ENCODE measurements at places on chromosomes 4 and X. TPM values are rescaled to one million over a fixed set of nuclear protein-coding genes. Genes with fewer than 3 reads are reported as not detected.

Gene WAS
- 1.1 TPM for total RNA-seq

Gene TMSB15B
- total RNA-seq, result 6.3 TPM

Gene STBD1
- 7.2 TPM for total RNA-seq

Gene COL25A1
- 10.5 TPM for total RNA-seq

Gene PABPC1L2B
- total RNA-seq, result not detected

DNA sequence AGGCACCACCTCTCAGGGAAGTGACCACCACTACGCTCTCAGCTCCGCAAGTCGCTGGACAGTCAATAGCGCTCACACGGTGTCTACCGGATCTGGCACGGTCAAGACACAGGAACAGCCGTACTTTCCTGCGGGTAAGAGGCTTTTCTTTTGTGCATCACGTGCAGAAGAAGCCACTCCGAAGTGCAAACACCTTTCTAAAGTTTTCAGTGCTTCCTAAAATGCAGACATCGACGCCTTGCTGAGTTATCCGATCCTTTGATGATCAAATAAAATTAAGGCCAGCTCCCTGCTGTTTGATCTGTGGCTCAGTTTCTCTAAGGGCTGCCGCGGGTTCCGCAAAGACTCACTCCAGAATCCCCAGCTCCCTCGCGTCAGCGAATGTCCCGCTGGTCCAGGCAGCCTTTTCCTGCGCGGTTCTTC, 71.8 kb downstream of the FBXO8 start:
- peak overlapping the region; percentile 17 for H3K4me3 ChIP-seq
- DNase-seq, result no peak
- H3K27me3 ChIP-seq, result peaks cover 72% of the 10 kb centered on the region
- no peaks in the 10 kb centered on the region for H3K36me3 ChIP-seq
- H3K27ac ChIP-seq, result no peak overlapping the region

- H3K36me3 ChIP-seq, result no peaks in the 10 kb centered on the region
- peak; percentile 83 for DNase-seq
- peak overlapping the region; percentile 63 for H3K27ac ChIP-seq
- H3K4me1 ChIP-seq, result peaks cover 15% of the 10 kb centered on the region
- H3K4me3 ChIP-seq, result no peak overlapping the region
These were observed 102.3 kb downstream of the LARP1B start for GRCh38 chr4:128163177-128164117.

DNA sequence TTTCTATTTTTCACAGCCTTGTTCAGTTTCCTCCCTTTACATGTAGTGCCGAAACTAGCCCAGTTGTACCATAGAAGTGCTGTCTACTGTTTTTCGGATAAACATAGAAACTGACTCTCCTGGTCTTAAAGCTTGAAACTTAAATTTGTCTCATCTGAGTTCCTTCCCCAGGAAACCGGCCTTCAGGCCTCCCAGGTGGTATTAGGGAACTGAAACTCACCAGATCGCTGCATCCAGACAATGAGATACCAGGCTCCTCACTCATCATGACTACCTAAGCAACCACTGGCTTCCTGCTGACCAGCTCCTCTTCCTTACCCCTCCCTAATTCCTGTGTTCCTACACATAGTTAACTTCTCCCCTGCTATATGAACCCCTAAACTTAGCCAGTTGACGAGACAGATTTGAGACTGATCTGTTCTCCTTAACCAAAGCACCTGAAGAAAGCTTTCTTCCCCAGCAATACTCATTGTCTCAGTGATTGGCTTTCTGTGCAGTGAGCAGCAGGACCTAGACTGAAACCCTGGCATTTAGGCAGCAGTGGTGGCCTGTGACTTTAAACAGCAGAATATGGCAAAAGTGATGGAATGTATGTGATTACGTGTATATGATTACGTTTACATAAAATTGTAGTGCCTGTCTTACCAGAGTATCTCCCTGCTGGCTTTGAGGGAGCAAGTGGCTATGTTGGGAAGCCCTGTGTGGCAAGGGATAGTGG, 959.1 kb upstream of the LCORL start:
- no peak overlapping the region for H3K4me3 ChIP-seq
- no peak overlapping the region for H3K27ac ChIP-seq
- H3K27me3 ChIP-seq, result no peaks in the 10 kb centered on the region
- no peak for DNase-seq

- H3K4me1 ChIP-seq, result no peaks in the 10 kb centered on the region
- H3K4me3 ChIP-seq, result no peak overlapping the region
- no peaks in the 10 kb centered on the region for H3K36me3 ChIP-seq
These were observed 239.9 kb downstream of the NKX6-1 start for GRCh38 chr4:84258905-84259830.

GRCh38 chr4:113739197-113739596, 22.3 kb downstream of the CAMK2D start:
- H3K27ac ChIP-seq, result no peak overlapping the region
- no peaks in the 10 kb centered on the region for H3K27me3 ChIP-seq
- no peak overlapping the region for H3K4me3 ChIP-seq
- no peaks in the 10 kb centered on the region for H3K4me1 ChIP-seq
- DNase-seq, result no peak

DNA sequence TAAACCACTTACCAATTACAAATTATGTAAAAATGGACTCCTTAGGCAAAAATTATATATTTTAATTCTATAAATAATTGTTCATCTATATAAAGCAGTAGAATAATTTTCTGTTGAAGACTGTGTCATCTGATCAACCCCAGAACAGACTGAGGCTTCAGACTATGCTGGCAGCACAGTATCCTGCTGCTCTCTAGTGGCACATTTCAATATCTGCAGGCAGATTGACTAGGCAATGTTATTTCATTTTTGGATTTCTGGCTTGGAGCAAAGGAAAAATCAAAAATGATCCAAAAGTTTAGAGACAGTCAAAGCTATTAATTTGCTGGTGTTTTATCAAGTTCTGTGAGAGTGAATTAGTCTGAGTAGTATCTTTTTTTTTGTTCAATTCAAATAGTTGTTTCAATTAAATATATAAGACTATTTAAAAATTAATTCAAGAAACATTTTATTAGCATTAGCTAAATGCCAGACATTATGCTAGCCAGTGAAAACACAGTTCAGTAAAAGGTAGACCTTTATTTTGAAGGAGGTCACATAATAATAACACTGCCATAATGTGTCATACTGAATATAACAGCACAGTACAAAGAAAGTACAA, 21.3 kb upstream of the SULT1E1 start:
- no peak overlapping the region for H3K4me3 ChIP-seq
- H3K27me3 ChIP-seq, result no peaks in the 10 kb centered on the region
- DNase-seq, result peak; percentile 13
- H3K36me3 ChIP-seq, result no peaks in the 10 kb centered on the region
- no peak overlapping the region for H3K27ac ChIP-seq
- H3K4me1 ChIP-seq, result no peaks in the 10 kb centered on the region

DNA sequence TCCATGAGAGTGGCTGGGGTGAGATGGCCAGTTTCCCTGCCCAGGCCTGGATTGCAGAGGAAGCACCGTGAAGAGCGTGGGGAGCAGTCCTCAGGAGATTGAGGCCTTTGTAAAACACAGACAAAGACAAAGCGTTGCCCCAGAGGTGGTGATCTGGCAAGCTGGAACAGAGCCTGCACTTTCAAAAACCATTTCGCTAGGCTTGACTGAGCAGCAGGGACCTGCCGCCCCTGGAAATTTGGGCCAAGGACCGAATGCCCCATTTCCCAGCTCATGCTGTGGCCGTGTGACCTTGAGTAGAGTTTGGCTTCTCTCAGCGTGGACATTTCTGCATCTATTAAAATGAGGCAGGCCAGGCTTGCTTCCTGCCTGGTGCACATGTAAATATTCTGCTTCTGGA, 381.4 kb downstream of the BCOR start:
- no peak overlapping the region for H3K27ac ChIP-seq
- H3K4me1 ChIP-seq, result no peaks in the 10 kb centered on the region
- no peaks in the 10 kb centered on the region for H3K36me3 ChIP-seq
- no peak overlapping the region for H3K4me3 ChIP-seq

DNA sequence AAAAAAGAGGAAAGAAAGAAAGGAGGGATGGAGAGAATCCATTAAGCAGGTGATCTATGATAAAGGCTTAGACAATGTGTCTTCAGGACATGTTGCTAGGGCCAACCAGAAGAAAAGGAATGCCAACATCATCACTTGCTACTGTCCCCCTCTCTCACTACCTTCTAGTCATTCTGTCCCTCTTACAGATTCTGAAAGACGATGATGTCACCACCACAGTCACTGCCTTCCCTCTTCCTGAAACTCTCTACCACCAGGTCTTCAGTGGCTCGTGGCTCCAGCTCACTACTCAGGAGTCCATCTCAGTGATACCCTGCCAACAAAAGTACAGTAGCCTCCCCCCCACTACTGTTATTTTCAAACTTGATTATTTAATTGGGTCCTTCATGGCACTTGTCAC, 64.0 kb downstream of the KCNIP4 start:
- DNase-seq, result no peak
- peaks cover 19% of the 10 kb centered on the region for H3K4me1 ChIP-seq
- H3K4me3 ChIP-seq, result no peak overlapping the region
- H3K27me3 ChIP-seq, result no peaks in the 10 kb centered on the region

DNA sequence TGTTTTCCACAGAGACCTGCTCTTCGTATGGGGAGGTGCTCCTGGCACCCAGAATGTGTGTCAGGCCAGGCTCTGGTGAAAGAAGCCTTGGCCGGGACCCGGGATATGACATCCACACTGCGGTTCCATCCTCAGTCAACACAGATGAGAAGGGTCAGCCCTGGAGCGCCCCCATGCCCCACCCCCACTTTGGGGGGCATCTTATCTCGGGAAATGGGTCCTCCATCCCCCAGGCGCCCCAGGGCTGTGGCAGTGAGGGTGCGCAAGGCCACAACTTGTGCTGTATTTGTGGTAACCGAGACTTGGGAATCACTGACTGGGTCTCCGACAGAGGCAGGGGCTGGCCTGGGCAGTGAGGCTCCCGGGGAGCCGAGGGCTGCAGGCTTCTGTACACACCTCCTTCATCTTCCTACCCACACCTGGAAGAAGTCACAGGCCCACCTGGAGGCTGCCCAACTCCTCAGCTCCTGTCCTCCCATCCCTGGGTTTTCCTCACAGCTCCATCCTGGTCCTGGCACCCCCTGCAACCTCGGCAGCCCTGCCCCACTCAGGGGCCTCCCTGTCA, 8.0 kb downstream of the CFAP99 start:
- H3K27me3 ChIP-seq, result peaks cover 10% of the 10 kb centered on the region
- H3K27ac ChIP-seq, result no peak overlapping the region

DNA sequence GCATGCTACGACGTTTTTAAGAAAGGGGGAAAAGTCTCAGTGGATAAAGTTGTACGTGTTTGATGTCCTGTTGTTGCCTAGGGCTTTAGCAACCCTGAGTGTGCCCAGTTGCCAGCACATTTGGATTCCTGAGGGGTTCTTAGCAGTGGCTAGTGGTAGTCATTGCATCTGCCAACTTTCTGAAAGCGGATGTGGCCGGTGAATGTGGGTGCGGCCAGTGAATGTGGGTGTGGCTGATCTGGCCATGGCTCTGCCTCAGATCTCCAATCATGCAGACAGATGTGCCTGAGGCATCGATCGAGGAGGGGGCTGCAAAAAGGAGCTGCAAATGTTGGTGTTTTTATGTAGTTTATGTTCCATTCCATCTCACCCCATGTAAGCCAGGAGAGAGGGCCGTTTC, 41.5 kb upstream of the FAT1 start:
- no peak overlapping the region for H3K27ac ChIP-seq
- peak; percentile 70 for DNase-seq
- peaks cover 7% of the 10 kb centered on the region for H3K4me1 ChIP-seq
- H3K36me3 ChIP-seq, result no peaks in the 10 kb centered on the region

- H3K4me1 ChIP-seq, result peaks cover 10% of the 10 kb centered on the region
- H3K36me3 ChIP-seq, result no peaks in the 10 kb centered on the region
- H3K27me3 ChIP-seq, result no peaks in the 10 kb centered on the region
- no peak for DNase-seq
- H3K4me3 ChIP-seq, result no peak overlapping the region
- no peak overlapping the region for H3K27ac ChIP-seq
These were observed 18.3 kb downstream of the BLOC1S4 start for GRCh38 chr4:6734165-6734786.

- H3K4me3 ChIP-seq, result no peak overlapping the region
- H3K36me3 ChIP-seq, result peaks cover 3% of the 10 kb centered on the region
- no peaks in the 10 kb centered on the region for H3K4me1 ChIP-seq
- H3K27me3 ChIP-seq, result no peaks in the 10 kb centered on the region
These were observed 69.6 kb downstream of the EPHA5 start for GRCh38 chr4:65600656-65601055.

DNA sequence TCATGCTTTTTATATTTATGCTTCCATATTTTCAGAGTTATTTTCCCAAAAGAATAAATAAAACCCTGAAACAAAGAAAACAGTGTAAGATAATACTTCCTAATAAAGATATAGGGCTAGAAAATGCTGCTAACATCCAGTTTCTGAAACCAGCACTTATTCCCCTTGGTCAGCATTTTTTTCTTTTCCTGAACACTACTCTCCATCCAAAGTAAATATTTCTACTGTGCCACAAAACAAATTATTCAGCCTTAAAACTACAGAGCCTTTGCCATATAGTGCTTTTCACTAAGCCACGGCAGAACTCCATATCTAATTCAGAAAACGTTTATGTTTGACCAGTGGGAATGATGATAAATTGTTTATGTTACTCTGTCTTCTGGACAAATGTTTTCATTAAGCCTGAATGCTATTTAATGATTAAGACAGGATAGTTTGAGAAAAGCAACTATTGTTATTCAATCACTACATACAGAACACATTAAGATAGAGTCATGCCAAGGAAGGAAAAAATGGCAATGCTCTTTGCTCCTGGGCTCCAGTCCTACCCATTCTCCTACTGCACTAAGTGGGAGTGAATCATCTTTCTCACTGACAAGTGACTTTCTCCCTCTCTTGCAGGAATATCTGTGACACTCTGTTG, 723.9 kb downstream of the FAT4 start:
- no peak overlapping the region for H3K4me3 ChIP-seq
- H3K4me1 ChIP-seq, result no peaks in the 10 kb centered on the region
- no peak for DNase-seq
- no peaks in the 10 kb centered on the region for H3K27me3 ChIP-seq

DNA sequence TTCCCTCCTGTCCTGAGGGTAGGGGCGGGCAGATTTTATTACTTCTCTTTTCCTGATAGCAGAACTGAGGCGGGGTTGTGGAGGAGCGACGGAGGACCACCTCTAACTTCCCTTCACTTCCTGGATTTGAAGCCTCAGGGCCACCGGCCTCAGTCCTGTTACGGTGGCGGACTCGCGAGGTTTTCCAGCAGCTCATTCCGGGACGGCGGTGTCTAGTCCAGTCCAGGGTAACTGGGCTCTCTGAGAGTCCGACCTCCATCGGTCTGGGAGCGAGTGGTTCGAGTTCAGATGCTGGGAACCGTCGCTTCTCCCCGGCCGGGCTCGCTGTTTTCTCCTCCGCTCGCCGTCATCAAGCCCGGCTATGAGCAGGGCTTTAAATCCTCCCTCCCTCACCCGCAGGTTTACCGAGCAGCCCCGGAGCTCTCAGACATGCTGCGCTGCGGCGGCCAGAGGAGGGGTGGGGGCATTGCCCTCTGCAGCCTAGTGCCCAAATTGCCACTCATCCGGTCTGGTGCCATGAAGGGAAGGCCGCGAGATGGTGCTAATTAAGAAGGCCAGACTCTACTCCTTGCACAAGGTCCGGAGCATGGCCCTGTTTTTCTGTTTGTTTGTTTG, 23.3 kb downstream of the HAND2 start:
- H3K4me1 ChIP-seq, result peaks cover 2% of the 10 kb centered on the region
- H3K36me3 ChIP-seq, result no peaks in the 10 kb centered on the region
- H3K27ac ChIP-seq, result no peak overlapping the region
- H3K4me3 ChIP-seq, result peak overlapping the region; percentile 35
- H3K27me3 ChIP-seq, result peaks cover 80% of the 10 kb centered on the region
- no peak for DNase-seq
